ENCODE measurements at places on chromosomes 11 and 22.

GRCh38 chr22:50276143-50276542 is 6.0 kb upstream of the MAPK11 start:
- DNase-seq = peak; percentile 66

DNA sequence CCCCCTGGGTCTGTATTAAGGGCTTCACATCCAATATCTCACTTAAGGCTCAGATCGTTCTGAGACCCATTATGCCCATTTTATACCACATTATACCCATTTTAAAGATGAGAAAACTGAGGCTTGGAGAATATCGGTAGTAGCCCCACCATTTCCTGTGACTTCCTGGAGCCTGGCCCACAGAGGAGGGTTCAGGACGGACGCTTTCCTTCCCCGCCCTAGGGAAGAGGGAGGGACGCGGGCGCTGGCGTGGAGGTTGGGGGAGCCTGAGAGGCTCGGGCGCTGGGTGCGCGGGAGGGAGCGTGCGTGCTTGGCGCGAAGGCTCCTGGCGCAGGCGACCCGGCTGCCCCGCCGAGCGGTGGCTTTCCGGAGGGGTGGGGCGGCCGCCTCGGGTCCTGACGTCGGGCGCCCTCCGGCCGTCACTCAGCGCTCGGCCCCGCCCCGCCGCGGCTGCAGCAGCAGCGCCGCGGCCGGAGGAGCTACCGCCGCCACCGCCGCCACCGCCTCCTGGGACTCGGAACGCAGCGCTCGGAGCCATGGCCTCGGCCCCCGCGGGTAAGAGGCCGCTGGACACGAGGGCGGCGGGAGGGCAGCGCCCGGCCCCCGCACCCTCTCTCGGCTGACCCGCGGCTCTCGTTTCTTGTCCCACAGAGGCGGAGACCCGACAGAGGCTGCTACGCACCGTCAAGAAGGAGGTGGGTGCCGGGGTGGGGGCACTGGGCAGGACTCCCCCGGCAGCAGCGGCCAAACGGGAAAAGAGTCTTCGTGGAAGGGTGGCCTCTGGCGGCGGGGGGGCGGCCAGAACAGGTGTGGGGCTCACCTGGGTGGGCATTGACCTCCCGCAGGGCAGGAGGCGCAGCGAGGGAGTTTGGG is at the start of gene SGSM1:
Gene SGSM1, plus strand, starts transcription at position 422 of the 873 bp plus-strand sequence. Its CDS starts 115 bp downstream, at position 537.
- peak; percentile 90 for DNase-seq

GRCh38 chr11:58127350-58127749 is 2.0 kb upstream of the OR9I1 start:
- DNase-seq = no peak

GRCh38 chr11:116229236-116229970 is 543.4 kb downstream of the BUD13 start:
- no peak for DNase-seq

DNA sequence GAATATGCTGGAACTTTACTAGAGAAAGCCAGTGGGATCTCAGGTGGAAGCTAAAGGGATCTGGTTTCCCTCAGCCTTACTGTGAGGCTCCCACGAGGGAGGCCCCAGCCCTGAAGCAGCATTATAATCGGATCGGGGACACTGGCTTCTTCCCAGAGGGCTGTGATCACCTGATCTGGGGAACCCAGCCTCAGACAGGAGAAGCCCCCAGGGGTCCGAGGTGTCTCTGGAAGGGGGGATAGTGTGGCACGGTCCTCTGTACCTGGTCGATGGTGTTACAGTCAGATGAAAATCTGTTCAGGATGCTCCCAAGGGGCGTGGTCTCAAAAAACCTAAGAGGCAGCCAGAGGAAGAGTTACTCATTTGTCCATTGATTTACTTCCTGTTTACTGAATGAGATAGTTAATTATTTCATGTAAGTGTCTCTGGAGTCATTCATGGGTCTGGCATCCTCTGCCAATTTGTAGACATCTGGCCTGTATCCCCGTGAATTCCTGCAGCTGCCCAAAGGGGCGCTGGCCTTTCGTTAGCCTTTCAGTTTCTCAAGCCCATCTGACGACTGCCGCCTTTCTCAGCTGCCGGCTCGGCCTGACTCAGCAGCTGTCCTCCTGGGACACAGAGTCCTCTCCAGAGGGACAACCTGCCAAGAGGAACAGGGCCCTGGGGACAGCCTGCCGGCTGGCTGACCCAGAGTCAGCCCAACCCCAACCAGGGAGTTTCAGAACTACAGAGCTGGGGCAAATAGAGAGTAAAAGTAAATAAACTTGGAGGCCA is 17.0 kb upstream of the KCNJ11 start:
- DNase-seq = peak; percentile 72

- no peak for DNase-seq
Observed at GRCh38 chr11:112518371-112518770, 257.7 kb upstream of the PLET1 start.

- DNase-seq = no peak
Observed at GRCh38 chr22:44999687-45000086, 10.1 kb downstream of the PHF21B start.

- DNase-seq = no peak
Observed at GRCh38 chr11:27464289-27464696, 8.3 kb downstream of the LGR4 start.

DNA sequence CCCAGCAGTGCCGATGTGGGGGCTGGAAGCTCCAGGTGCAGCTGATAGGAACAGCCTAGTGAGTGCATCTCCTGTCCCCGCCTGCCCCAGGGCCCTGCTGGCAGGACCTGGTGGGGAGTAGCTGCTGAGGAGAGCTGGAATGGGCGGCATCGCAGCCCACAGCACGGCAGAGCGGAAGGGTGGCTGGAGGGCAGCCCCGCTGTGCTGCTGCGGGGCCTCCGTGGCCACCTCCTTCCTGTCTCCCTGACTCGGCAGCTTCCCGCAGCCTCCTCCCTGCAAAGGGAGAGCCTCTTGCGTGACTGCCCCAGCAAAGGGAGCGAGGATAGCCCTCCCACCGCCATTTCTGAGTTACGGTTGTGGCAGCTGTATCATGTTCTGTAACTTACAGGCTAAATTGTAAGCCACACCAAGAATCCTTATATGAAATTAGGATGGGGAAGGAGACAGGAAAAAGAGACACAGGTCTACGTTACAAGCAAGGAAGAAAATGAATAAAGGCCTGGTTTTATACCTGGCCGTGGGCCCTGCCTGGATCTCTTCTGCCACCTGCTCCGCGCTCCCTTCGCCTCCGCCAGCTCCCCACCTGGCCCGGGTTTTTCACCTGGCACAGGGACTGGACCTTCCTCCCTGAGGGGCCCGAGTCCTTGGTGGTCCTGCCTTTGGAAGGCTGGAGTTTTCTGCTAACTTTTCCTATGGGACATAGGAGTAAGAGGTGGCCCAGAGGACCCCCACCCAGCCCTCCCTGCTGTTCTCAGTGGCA is 10.0 kb downstream of the TPCN2 start:
- no peak for DNase-seq

GRCh38 chr11:35949242-35949641 is 5.4 kb downstream of the LDLRAD3 start:
- no peak for DNase-seq

- DNase-seq = no peak
Observed at GRCh38 chr22:24695561-24696511, 78.7 kb downstream of the PIWIL3 start.

DNA sequence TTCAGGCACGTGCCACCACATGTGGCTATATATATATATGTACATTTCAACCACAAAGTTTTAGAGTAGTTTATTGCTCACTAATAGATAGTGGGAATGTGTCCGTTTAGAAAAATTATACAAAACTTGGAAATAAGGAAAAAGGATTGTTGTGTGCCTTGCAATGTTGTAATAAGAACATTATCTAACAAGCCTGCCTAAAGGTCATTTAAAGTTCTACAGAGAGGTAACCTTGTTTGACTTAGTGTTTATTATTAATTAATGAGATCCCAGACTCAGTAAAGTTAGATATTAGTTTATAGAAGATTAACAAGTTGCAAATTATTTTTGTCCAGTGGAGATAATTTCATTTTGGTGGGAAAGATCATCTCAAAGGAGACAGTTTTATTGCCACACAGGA is 5.5 kb upstream of the PATL1 start:
- no peak for DNase-seq

- no peak for DNase-seq
Observed at GRCh38 chr11:123558536-123559315, 95.7 kb downstream of the SCN3B start.

GRCh38 chr11:65258988-65259387 is 2.8 kb upstream of the POLA2 start:
- no peak for DNase-seq

GRCh38 chr11:111697933-111698371 is 68.2 kb downstream of the PPP2R1B start:
- DNase-seq = no peak

DNA sequence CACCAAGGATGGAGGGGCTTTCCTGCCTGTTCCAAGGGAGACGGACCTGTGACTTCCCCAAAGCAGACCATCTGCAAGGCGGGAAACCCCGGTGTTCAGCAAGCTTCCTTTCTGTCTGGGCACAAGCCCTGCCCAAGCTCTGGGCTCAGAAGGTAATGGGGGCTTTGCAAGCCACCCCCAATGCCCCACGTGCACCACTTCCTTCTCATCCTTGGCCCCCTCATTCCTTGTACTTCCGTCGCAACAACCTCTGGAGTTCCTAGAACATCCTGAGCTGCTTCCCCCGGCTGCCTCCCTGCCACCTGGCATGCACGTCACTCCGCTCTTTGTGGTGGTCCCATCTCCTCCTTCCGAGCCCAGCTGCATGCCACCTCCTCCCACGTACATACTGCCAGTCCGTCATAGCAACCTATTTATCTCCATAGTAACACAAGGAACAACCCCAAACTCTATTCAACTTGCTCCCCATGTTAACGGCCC is 3.9 kb downstream of the MYEOV start:
- no peak for DNase-seq

- no peak for DNase-seq
Observed at GRCh38 chr22:35604621-35605368, 12.3 kb downstream of the MB start.

DNA sequence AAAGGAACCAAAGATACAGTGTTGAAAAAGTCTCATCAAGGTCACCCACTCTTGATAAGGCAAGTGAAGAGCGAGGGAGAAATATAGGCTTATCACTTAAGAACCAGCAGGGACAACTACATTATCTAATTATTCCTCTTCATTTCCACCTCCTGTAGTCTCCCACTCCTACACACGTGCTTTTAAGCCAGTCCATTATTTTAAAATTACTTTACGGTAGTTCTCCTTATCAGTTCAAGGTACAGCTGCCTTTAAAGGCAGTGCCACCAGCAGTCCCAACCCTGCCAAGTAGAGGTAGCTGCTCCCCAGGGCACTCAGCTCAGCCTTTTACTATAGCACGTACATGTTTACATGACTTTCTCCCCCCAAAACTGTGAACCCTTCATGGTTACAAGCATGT is 161.5 kb upstream of the BLID start:
- no peak for DNase-seq

GRCh38 chr22:49712195-49712791 is 115.4 kb downstream of the BRD1 start:
- peak; percentile 75 for DNase-seq

DNA sequence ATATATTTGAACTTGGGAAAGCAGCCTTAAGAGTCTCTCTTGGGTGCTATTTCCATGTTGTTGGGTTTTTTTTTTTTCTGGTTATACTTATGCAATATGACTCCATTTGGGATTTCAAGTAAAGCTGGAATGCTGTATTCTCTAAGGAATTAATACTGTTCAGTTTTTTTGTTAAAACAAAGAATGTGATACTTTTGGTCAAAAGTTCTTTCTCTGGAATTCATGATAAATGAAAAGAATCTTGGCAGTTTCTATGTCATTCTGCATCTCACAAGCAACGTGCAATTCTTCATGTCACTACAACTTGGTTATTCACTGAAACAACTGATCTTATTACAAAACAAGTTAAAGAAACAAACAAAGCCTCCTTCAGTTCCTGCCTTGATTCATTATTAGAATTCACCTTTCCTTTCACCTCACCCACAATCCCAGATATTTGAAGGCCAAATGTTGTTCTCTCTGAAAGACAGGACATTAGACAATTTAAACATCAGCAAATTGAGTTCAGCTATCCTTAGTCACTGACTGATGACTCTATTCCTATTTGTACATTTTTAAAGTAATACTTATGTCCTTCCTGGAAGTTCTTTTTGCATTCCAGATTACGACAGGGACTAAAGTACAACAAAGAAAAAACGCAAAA is 176.2 kb downstream of the SBF2 start:
- DNase-seq = no peak

- DNase-seq = no peak
Observed at GRCh38 chr22:29370537-29370936, 17.8 kb downstream of the AP1B1 start.

GRCh38 chr22:44963832-44964721 is 45.7 kb downstream of the PHF21B start:
- no peak for DNase-seq

DNA sequence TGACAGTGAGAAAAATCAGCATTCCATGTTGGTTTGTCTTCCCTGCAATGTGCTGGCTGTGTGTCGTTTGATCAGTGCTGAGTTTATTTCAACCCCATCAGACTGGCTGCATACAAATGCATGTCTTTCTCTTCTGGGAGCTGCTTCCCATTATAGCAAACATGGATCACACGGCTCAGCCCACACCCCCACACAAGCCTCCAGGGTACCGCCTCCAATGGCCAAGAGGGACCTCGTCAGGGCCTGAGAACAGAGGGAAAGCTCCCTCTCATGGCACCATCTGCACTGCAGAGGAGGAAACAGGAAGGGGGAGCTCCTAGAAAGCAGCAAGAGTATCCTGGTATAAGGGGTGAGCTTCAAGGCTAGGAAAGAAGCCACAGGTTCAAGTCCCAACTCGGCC is 214.2 kb downstream of the LARGE1 start:
- DNase-seq = peak; percentile 48

- DNase-seq = no peak
Observed at GRCh38 chr22:40414311-40414710, 43.9 kb downstream of the SGSM3 start.

DNA sequence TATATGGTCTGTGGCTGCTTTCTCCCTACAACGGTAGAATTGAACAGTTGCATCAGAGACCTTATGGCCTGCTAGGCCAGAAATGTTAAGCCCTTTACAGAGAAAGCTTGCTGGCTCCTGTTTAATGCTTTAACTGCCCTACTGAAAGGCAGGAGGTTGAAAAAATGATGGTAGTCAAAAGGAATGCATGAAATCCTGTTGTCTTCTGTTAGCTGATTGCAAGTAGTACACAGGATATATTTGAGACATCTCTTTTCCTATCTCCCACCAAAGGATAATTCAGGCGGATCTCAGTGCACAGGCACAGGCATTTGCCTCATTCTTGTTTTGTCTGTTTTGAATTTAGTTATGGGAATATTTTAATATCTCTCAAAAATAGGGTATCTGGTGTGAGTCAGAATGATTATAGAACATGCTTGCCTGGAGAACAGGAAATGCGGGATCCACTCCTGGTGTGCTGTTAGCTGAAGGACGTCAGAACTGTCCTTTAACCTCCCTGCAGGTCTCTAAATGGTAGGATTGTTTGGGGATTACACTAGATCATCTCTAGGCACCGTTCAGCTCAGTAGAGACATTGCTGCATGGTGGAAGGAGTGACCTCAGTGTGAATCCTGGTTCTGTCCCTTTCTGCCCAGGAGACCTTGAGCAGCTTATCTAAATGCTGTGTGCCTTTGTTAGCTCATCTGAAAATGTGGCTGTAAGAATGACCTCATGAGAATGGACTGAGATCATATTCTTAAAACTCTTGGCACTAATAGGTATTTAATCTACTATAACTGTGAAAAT is 49.5 kb downstream of the PACS1 start:
- DNase-seq = no peak

- no peak for DNase-seq
Observed at GRCh38 chr11:128026596-128026995, 560.8 kb downstream of the ETS1 start.

Data from ecto neural progenitor cell (in vitro differentiated cells).